Activated CD8-positive, alpha-beta memory T cell treated with anti-CD3 and anti-CD28 coated beads for 24 hours (primary cell): ENCODE measurements at places on chromosomes 5 and 9.
A peak's percentile ranks its signal among the peaks of the same experiment; 100 is the strongest.

- no peak for DNase-seq
Observed at GRCh38 chr9:115084709-115085108, 33.2 kb downstream of the TNC start.

- DNase-seq, result no peak
Observed at GRCh38 chr9:122446819-122447484, 30.8 kb downstream of the OR1J1 start.

DNA sequence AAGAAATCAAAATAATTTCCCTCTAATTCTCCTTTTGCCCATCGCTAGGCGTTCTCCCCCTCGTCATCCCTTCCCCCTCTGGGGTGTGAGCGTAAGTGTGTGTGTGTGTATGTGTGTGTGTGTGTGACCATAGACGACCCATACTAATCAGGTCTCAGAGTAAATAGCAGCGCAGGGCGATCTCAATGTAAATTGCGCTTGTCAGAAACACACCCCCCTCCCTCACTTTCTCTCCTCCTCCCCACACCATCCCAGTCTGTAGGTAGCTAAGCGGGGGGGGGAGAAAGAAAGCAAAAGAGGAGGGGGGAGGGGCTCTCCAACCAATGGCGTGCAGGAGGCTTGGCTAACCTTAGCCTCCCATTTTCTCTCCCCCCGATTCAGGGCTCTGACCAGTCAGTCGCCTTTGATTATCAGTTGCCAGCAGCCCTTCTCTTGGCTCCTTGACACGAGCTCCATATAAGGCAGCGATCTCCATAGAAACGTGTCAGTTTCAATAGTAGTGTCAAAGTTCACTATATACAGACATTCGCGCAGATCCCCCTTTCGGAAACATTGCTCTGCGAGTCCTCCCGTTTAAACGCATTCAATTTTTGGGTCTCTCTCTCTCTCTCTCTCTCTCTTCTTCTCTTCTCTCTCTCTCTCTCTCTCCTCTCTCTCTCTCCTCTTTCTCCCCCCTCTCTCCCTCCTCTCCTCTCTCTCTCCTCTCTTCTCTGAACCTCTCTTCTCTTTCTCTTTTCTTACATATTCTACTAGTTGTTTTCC, at the start of gene NR2F1:
Gene NR2F1 (plus strand): TSS at position 546 of the 762 bp plus-strand sequence. CDS start 1,802 bp downstream, outside the sequence.
- DNase-seq, result no peak

GRCh38 chr9:124355039-124355940, 60.0 kb downstream of the PSMB7 start:
- no peak for DNase-seq

DNA sequence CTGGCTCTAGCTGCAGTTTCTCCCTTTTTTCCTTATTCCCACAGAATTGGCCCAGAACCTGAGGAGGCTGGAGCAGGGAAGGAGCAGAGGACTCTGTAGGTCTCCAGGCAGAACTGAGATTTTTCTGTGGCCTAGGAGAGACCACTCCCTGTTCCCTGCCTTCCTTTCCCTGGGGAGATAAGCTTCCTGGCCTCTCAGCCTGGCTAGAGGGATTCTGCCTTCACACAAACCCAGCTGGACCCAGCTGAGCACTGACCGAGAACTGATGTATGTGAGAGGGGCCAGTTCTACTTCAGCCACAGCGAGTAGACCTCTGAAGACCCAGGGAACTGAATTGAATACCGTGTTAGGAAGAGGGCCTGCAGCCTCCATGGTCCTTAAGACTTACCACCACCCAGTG, 48.0 kb downstream of the RUSC2 start:
- no peak for DNase-seq

DNA sequence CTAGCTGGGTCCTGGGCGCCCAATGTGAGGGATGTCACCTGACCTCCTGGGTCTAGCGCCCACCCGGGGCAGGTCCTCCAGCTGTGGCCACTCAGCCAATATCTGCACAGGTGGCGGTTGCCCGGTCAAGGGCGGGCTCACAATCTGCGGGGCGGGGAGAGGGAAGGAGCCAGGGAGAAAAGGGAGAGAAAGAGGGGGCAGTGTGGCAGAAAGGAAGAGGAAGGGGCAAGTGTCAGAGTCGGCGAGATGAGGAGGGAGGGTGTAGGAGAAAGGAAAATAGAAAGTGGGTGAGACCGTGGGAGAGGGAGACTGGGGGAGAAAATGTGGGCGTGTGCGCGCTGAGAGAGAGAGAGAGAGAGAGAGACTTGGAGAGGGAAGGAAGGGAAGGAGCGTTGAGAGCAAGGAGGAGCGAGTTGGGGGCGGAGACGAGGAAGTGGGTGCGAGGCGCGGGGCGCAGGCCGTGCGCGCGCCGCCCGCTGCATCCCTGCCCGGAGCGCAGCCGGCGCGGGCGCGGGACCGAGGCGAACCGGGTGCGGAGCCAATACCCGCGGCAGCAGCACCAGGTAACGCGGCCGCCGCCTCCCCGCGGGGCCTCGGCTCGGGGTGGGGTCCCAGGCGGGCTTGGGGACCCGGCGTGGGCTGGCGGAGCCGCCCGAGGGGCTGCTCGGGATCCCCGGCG, at the start of gene HRH2:
Gene HRH2 (plus strand): TSS at position 479 of the 679 bp plus-strand sequence. CDS start 25,163 bp downstream, outside the sequence.
- peak; percentile 73 for DNase-seq

DNA sequence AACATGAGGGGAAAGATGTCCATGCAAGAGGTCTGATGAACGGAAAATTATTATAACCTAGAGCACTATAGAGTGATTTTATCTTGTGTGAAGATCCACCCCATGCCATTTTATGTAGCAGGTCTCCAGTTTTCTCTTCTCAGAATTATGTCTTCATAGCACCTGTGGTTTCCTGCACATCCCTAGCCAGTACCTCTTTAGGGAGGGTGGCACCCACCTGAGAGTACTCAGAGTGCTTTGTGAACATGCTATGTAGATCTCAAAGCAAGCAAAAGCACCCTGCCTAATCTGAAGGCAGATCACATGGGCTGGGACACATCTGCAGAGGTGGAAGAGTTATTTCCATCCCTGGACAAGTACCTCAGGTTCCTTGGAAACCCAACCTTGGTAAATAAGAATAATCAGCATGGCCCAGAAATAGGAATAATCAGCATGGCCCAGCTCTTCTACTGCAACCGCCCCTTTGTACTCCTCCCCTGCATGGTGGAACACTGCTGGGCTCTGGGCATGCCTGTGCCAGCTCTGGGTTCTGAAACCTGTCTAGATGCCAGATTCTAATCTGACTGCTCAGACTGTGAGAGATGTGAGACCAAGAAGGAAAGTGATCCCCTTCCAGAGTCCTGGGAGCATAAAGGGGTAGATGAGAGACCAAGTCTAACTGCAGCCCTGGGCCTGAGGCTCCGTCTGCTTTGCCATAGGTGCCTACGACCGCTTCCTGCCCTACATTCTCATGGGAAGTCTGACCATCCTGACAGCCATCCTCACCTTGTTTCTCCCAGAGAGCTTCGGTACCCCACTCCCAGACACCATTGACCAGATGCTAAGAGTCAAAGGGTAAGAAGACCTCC, 23.7 kb downstream of the SLC22A5 start:
- no peak for DNase-seq

GRCh38 chr9:27408001-27408400, 111.1 kb upstream of the EQTN start:
- no peak for DNase-seq

- no peak for DNase-seq
Observed at GRCh38 chr5:56145106-56145505, 88.0 kb downstream of the ANKRD55 start.

GRCh38 chr5:122312591-122313406, 762 bp downstream of the SNCAIP start:
- DNase-seq, result no peak

DNA sequence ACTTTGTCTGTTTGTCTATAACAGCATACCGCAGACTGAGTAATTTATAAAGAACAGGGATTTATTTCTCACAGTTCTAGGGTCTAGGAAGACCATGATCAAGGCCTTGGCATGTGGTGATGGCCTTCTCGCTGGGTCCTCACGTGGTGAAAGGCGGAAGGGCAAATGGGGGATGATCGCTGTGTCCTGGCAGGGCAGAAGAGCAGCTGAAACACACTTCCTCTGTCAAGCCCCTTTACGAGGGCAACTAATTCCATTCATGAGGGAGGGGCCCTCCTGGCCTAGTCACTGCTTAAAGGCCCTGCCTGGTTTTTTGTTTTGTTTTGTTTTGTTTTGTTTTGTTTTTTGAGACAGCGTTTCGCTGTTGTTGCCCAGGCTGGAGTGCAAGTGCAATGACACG, 41.9 kb upstream of the UBTD2 start:
- DNase-seq, result no peak

DNA sequence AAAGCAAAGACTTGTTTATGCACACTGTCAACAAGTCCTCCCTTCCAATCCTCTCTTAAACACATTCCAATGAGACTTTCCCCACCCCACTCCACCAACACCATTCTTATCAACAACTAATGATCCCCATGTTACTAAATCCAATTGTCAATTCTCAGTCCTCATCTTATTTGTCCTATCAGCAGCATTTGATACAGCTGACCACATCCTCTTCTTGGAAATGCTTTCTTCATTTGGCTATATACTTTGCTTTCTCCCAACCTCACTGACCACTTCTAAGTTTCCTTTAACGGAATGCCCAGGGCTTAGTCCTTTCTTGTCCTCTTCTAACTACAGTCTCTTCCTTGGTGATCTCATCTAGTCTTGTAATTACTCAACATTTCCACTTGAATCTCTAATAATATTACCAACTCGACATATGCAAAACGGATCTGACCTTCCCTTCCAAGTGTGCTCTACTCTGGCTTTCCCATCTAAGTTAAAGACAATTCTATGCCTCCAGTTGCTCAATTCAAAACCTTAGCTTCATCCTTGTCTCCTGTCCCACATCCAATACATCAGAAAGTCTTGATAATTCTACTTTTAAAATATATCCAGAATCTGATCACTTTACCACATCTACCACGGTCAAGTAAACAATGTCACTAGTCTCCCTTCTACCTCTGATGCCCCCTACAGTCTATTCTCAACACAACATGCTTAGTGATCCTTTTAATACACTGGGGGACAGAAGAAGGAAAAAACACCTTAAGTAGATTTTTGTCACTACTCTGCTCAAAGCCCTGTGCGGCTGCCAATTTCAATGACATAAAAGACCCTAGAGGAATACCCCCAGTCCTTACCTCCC, 25.5 kb downstream of the AGTPBP1 start:
- no peak for DNase-seq

- DNase-seq, result no peak
Observed at GRCh38 chr5:151483176-151483575, 35.8 kb downstream of the SLC36A1 start.

GRCh38 chr9:113649855-113650206, 186.3 kb downstream of the RGS3 start:
- no peak for DNase-seq

DNA sequence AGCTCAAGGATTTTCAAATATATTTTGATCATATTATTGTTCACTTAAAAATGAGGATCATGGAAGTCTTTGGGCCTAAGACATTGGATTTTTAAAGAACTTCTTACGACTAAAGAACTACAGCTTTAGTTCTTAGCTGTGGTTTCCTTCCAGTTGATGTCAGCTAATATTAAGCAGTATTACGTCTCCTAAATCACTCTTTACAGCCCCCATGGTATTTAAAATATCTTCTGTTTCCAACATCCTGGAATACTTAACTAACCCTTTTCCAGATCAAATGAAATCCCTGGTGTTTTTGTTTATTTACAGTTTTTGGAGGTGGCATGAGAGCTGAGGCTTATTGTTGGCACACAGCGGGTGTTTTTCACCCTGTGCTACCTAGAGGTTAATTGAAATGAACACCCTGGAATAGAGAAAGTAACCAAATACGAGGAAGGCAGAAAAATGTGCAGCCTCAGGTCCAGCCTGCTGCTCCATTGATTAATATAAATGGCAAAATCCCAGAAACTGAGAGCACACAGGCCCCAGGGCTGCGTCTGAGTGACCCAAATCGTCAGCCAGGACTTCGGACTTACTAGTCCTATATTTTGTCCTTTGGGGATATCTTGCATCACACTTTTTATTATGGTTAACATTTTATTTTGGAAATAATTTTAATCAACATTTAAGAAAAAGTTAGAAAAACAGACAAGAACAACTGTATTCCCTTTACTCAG, 52.3 kb upstream of the ICE1 start:
- DNase-seq, result no peak

DNA sequence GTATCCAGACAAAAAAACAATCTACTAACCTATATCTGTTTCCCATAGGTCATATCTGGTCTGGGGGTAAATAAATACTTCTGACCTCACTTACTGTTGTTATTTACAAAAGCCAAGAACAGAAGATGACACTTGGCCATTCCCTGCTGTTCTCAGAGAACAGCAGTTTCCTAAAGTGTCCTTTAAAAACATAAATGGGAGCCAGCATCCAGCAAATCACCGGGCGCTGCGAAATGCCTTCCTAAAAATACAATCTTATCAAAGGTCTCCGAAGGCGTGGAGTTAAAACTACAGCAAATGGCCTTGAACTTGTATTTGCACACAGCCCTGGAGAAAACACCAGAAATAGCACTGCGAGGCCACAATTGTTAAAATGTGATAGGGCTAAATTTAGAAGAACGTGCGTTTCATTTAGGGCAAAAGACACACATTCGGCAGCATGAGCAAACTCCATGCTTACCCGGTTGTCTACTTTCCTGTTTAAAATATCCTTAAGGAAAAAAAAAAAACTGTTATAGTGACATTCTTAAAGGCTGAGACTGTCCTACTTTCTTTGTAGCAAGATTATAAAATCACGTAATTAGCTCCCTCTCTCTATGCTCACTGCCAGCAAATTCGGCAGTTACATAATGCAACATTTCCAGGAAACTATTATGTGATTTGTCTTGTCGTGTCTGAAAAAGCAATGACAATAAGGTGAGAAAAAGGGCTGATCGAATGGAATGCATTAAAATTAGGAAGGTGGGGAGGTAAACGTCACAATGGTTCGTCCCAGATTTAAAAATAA, 1.5 kb downstream of the NFIL3 start:
- peak; percentile 54 for DNase-seq

DNA sequence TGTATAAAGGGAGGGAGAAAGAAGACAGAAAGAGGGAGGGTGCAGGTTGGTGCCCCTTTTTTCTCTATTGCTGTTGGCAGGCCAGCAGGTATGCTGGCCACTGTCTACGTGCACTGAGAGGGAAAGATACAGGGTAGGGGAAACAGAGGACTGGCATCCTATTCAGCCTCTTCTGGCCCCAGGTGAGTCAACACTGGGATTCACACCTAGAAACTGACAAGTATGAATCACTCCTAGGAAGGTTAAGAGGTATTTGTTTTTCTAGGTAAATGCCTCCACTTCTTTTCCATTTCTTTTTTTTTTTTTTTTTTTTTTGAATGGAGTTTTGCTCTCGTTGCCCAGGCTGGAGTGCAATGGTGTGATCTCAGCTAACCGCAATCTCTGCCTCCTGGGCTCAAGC, 2.8 kb upstream of the UBAP1 start:
- DNase-seq, result no peak

DNA sequence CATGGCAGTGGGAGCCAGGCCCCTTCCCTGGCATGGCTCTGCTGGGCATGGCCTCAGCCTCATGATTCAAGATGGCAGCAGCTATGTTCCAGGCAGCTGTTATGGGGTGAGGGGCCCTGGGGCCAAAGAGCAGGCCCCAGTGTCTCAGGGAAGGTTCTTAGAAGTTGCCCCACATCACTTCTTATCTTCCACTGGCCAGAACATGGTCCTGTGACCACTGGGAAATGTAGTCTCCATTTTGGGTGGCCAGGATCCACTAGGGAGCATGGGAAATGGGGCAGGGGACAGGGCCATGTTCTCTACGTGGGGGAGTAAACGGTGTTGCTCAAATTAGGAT, 18.3 kb downstream of the SUSD3 start:
- DNase-seq, result no peak

- no peak for DNase-seq
Observed at GRCh38 chr9:106587042-106587441, 275.9 kb upstream of the ZNF462 start.
